ENCODE measurements at places on chromosomes 2 and 18.

DNA sequence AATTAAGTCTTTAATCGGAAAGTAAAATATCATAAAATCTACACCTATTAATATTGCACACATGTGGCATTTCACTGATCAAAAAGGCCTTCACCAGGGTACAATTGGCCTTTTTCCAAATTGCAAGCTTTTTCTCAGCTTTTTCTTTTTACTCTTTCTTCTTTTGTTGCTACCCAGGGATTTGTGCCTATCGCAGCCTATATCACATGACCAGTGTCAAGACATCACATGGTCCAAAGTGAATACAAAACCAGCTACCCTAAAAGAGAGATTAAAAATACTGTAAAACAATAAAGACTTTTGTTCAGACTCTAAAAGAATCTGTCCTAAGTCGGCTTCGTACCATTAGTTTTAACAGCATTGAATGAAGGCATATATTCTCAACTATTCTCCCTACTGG, 15.0 kb upstream of the OTX1 start:
- no peak for DNase-seq

GRCh38 chr2:6679471-6679870, 186.2 kb downstream of the CMPK2 start:
- no peak for DNase-seq

DNA sequence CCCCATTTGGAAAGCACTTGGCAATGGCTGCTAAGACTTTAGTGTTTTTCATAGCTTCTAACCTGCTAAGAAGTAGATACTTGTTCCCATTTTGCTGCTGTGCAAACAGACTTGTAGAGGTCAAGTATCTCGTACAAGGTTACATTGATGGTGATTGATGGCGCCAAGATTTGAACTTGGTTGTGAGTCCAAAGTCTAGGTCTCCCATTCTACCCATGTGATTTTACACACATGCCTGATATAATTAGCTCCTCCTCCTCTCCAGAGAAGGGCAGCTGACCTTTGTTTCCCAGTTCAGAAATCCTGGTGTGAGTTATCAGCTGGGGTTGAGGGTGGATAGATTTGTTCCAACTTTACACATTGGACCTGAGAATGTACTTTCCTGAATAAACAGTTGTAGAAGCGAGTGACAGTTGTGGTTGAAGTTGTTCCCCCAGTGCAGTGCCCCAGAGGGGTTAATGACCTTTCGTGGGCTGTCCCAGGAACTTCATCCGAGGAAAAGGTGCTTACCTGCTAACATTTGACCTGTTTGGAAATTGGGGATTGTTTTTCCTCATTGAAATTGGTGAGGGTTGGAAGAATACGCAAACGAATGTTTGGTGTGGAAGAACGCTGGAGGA, 10.4 kb downstream of the TCF7L1 start:
- DNase-seq, result no peak

- no peak for DNase-seq
These were observed 148.7 kb downstream of the CABLES1 start for GRCh38 chr18:23283916-23284430.

GRCh38 chr2:121075641-121076497, 209.1 kb downstream of the TFCP2L1 start:
- no peak for DNase-seq

- DNase-seq, result no peak
These were observed 217.6 kb upstream of the FN1 start for GRCh38 chr2:215653344-215654030.

GRCh38 chr2:219681694-219682300, 54.4 kb downstream of the SLC4A3 start:
- no peak for DNase-seq

DNA sequence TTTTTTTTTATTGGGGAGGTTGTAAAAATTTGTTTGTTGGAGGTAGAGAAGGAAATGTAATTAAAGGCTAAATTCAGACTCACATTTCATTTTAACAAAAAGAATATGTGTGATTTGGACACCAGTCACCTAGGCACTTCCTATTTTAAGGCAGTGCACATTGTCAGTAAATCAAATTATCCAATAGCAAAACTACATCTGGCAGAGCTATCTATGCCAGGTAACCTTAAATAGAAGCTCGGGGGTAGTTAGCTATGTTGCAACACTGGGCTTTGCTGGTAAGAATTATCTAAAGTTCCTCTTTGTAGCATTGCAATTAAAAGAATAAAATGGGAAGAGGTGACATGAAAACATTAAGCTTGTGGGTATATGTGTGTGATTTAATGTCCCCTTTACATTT, 1064.4 kb upstream of the ZEB2 start:
- no peak for DNase-seq

DNA sequence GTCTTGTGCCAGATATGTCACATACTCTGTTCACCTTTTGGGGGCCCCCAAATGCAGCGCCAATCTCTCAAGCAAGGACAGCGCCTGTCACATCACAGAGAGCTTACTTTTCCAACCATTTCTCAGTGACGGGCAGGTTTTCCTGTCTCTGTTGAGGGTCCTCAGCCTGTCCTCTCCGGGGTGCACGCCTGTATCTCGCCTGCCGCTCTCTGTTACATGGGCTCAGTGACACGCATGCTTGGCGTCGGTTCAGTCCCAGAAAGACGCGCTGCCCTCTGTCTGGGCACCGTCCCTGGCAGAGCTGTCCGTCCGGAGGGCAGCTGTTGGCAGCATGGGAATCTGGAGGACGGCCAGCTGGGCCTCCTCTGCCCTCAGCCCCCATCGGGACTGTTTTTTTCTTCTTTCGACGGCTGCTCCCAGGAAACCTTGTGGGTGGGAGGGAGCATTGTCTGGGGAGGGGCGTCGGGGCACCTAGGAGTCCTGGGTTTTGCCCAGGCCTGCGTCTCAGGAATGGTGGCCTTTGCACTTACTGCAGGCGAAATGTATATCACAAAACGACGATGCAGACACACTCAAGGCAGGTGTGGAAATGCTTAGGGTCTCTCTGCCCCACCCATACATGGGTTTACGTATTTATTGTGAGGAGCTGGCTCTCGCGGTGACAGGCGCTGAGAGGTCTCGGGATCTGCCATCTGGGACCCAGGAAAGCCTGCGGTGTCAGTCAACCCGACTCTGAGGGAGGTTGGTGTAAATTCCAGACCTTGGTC, 30.9 kb downstream of the RTP5 start:
- DNase-seq, result no peak

GRCh38 chr2:109105113-109105512, 23.9 kb upstream of the SH3RF3 start:
- DNase-seq, result no peak

DNA sequence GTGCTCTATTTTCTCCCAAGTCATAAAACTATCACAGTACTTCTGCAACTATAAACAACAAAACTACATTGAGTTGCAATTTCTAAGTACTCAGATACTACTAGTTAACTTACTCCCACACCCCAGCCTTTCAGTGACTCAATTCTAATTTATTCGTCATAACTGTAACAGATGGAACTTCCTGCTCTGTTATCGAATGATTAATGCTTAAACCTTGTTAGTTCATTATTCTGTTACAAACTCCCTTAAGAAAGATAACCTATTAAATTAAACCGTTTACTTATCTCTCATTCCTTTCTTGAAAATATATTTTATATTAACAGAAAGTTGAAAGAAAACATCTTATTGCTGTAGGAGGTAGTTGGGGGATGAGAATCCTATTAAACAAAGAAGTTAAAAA, 17.0 kb downstream of the TNFAIP6 start:
- DNase-seq, result no peak

DNA sequence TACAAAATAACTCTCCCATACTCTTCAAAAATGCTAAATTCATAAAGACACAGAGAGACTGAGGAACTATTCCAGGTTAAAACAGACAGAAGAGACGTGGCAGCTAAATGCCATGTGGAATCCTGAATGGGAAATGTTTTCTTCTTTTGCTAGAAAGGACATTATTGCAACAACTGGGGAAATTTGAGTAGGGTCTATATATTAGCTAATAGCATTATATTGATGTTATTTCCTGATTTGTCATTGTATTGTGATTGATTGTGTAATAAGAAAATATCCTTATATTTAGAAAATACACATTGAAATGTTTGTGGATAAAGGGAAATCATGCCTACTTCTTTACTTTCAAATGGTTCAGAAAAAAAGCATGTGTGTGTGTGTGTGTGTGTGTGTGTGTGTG, 23.4 kb downstream of the PSTPIP2 start:
- no peak for DNase-seq

GRCh38 chr2:171081649-171082111, 79.0 kb downstream of the TLK1 start:
- DNase-seq, result no peak

- DNase-seq, result no peak
These were observed 8.3 kb downstream of the RNF149 start for GRCh38 chr2:101300164-101300563.

Measured in stimulated activated CD8-positive, alpha-beta memory T cell treated with anti-CD3 and anti-CD28 coated beads, Interleukin-15, amount 100 ng/mL, for 48 hours (primary cell).